ENCODE measurements at places on chromosomes 7 and 10.

GRCh38 chr7:44981035-44981706 lies 2.4 kb upstream of the MYO1G start:
- no peak for DNase-seq

GRCh38 chr7:4775848-4776623 lies 613 bp downstream of the AP5Z1 start:
- DNase-seq: peak; percentile 11

DNA sequence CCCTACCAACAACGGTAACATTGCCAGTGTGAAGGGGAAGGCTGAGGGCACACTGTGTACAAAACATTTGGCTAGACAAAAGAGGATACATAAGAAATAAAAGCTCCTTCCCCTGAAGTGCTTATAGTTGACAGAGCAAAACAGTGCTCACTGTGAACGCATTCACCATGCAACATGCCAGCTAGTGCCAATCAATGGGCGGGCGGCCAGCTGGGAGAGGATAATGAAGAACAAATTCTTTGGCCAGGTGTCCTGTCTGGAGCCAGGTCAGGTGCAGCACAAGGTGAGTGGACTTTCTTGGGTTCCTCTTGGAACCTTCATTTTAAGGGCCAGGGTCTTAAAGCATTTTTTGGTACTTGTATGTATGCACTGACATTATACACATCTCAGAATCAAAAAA lies 106.1 kb downstream of the ICA1 start:
- DNase-seq: no peak

GRCh38 chr10:101120884-101121653 lies 10.0 kb upstream of the TLX1 start:
- DNase-seq: no peak

DNA sequence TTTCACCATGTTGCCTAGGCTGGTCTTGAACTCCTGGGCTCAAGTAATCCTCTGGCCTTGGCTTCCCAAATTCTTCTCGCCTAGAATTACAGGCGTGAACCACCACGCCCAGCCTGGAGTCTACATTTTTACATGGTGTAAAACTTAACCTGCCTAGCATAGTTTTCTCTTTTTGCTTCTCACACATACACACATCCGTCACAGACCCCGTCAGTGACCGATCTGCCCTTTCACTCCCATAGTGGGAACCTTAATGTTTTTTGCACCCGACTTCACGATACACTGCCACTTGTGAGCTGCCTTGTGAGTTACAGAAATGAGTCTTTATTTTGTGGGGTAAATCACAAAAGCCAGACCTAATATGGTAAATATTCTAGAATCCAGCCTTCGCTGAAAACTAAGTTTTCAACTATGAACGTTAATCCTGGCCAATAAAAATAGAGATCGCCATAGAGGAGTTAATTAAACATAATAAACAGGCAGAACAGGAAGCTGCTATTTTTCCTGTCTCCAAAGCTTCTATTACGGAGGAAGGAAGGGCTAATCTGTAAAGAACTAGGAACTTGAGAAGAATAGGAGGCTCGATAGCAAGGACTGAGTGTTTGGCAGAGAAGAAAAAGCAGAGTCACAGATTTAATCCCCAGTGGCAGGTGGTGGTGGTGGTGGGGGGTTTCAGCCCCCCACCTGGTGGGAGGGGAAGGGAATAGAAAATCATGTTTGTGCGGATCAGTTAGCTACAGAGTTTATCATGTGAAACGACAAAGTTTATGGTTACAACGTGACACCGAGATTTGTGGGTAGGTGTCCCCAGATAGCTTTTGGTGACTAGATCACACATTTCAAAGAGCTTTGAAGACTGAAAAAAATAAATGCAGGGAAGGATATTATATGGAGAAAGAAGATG lies 14.7 kb upstream of the FAM171A1 start:
- no peak for DNase-seq

DNA sequence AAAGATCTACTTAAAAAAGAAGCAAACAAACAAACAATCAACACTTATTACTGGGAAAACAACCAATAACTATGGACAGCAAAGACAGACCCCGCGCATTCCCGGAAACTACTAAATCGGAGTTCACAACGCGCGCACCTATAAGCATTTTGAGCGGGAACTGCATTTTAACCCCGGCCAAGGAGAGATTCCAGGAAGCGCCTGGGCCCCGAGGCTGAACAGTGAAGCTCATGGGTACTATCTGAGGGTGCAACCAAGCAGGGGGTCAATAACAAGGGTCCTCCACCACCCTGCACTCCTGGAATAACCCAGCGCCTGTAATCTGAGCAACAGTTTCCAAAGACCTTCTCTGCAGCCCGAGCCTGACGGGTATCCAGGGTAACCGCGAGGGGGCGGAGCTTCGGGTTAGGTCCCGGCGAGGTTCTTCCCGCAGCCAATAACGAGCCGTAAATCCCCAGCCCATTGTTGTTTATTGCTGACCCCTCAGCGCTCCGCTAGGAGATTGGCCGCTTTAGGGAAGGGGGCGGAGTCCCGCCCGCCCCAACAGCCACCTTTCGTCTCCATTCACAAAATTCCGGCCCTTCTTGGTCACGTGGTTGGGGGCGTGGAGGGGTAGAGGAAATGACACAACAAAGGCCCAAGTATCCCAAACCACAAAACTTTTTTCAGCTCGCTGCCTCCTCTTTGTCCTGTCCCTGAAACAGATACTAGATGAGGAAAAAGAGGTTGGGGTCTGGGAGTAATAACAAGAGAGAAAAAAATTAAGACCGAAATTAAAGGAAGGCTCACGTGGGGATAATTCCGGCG lies 1.7 kb upstream of the ETV1 start:
- no peak for DNase-seq
